ENCODE measurements at places on chromosomes 4 and X. TPM values are rescaled to one million over a fixed set of nuclear protein-coding genes. Genes with fewer than 3 reads are reported as not detected.

The SPANXB1 gene
- not detected for polyA plus RNA-seq

The GIMD1 gene
- not detected for polyA plus RNA-seq

The GAGE10 gene
- polyA plus RNA-seq, result not detected

The LRCH2 gene
- 10.1 TPM for polyA plus RNA-seq

The ELF4 gene
- 12.5 TPM for polyA plus RNA-seq

The AFAP1 gene
- 18.7 TPM for polyA plus RNA-seq

The DMP1 gene
- 0.06 TPM for polyA plus RNA-seq

The PRICKLE3 gene
- 4.2 TPM for polyA plus RNA-seq

The PRKG2 gene
- 1.6 TPM for polyA plus RNA-seq

The KLKB1 gene
- polyA plus RNA-seq, result 2.7 TPM

The CDX4 gene
- not detected for polyA plus RNA-seq

The PF4V1 gene
- 0.84 TPM for polyA plus RNA-seq

The SOWAHD gene
- 0.84 TPM for polyA plus RNA-seq

The MAB21L2 gene
- not detected for polyA plus RNA-seq

The AR gene
- 3.0 TPM for polyA plus RNA-seq

The PTTG2 gene
- not detected for polyA plus RNA-seq

The ABLIM2 gene
- 8.6 TPM for polyA plus RNA-seq

The ODAM gene
- 1.3 TPM for polyA plus RNA-seq

The BCAP31 gene
- 210 TPM for polyA plus RNA-seq

The USP51 gene
- polyA plus RNA-seq, result 11.5 TPM

The YIPF6 gene
- 52.8 TPM for polyA plus RNA-seq

The SCML1 gene
- 14.0 TPM for polyA plus RNA-seq

The GAGE1 gene
- polyA plus RNA-seq, result not detected

The ADRA2C gene
- 14.2 TPM for polyA plus RNA-seq

The GRIA2 gene
- 0.86 TPM for polyA plus RNA-seq

The SULT1B1 gene
- 0.78 TPM for polyA plus RNA-seq

The RBM41 gene
- polyA plus RNA-seq, result 31.1 TPM

Data from renal pelvis (tissue), 12 donors.